ENCODE measurements at places on chromosomes 5 and 9.

DNA sequence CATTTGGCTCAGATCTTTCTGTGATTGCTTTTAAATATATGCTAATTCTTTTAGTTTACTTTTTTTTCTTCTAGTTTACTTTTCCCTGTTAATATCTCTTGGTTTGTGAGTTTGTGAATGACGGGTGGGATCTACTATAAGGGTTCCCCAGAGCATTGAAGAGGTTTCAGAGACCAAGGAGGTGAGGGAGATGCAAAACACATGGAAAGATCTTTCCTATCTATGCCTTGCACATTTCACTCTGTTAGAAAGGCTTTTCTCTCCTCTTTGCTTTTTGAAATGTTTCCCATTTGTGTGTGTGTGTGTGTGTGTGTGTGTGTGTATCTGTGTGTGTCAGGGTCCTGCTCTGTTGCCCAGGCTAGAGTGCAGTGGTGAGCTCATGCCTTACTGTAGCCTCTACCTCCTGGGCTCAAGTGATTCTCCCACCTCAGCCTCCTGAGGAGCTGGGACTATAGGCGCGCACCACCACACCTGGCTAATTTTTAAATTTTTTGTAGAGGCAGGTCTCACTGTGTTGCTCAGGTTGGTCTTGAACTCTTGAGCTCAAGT, 50.7 kb downstream of the CNTLN start:
- DNase-seq, result no peak

DNA sequence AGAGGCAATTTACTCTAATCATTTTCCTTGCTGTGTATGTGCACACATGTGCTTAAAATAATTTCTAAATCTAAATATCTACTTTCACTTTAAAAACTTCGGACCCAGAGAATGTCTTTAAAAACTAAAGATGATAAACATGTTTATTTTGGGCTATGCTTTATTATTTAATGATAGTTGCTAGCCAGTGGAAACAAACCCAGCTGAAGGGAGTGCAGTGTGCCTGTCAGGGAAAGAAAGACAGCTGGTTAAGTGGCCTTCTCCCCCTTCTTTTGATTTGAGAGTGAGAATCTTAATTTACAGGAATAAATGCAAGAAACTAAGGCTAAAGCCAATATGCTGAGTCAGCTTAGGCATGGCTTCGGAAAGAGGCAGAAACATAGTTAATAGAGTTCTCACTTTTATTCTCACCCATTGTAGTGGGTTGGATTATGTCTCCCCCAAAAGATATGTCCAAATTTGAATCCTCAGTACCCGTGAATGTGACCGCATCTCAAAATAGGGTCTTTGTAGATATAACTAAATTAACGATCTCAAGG, 111.4 kb downstream of the DCP2 start:
- no peak for DNase-seq

DNA sequence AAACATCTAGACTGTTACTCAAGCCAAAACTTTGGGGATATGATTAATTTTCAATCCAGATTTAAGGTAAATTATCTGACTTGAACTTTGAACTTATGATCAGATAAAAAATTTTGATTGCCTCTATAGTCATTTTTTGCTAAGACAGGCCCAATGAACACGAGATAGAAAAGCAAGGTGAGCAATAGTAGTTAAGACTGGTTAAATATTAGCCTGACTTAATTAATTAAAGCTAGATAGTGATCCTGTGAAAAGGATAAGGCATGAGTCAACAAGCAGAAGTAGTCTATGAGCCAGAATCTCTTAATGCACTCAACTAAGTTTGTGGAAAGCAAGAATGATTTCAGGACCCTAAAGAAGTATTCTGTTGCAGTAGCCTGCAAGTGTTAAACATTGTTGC, 66.5 kb downstream of the PDE4D start:
- DNase-seq, result no peak

- DNase-seq, result no peak
Observed at GRCh38 chr5:112333331-112333781, 85.7 kb downstream of the EPB41L4A start.

- DNase-seq, result no peak
Observed at GRCh38 chr5:51977014-51977413, 593.8 kb downstream of the ISL1 start.

DNA sequence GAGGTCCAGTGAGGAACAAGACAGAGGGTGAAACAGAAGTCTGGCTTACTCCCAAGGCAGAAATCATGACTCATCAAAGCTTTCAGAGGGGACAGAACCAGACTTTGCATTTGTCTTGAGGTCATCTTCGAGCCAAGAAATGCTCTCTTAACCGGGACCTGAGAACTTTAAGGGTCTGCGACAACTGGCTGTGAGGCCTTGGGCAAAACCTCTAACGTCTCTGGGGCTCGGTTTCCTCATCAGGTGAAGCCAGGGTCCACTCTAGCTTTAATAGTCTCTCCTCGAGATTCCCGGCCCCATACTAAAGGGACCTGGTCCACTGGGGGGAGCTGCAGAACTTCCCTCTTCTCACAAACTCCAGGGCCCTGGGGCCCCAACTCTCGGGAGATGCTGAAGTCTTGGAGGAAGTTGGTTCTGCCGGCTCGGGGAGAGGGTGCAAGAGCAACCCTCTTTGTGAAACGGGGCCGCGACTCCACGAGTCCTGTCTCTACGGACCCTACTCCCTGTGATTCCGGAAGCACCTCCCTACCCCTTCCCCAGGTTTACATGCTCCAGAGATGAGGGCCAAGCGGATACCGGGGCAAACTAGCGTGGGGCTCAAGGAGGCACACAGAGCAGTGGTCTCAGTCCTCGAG, 2.6 kb downstream of the GLIS3 start:
- DNase-seq, result peak; percentile 47

DNA sequence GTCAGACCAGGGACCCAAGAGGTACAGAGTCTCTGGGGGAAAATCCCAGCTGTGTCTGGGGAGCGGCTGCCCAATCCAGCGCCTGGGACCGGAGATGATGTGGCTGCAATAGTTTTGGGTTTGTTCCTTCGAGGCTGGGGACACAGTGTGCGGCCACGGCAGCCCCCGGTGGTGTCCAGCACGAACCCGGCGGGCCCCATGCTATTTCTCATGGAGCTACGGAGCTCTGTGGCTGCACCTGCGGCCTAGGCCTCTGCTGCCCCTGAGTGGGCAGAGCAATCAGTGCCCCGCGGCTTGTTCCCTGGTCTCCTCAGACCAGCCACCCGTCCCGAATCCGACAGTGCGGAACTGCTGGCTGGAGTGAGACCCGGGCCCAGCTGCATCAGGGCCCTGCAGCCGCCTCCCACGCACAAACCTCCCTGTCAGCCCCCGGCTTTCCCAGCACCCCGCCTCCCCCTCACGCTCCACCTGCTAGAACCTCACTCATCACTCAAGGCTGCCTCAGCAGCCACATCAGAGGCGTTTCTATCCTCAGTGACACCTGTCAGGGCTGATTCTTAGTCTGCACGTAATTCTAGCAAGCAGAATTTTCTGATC, 29.0 kb downstream of the SARDH start:
- DNase-seq, result peak; percentile 19

DNA sequence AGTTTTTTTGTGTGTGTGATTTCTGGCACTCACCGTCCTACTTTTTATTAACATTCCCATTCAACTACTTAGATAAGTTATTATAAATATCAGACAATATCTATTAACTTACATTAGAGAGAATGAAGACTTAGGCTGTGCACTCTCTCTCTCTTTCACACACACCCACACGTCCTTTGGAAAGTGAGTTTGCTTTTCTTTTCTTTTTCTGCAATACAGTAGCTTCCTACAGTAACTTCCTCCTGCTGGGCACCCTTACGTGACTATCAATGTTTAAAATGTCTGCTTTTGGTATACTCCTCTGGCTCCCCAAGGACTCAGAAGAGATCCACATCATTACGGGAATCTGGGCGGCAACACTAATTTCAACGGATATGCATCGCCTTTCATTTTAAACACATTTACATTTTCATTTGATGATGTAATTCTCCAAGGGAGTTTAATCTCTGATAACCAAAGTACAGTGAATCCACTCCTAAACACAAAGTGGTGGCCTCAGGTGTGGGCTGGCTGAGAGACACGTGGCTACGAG, 179.5 kb downstream of the MAPKAP1 start:
- no peak for DNase-seq

- no peak for DNase-seq
Observed at GRCh38 chr5:175096469-175097165, 347.4 kb downstream of the DRD1 start.

GRCh38 chr5:60811105-60811504, 33.0 kb downstream of the ELOVL7 start:
- DNase-seq, result no peak

GRCh38 chr5:15579193-15579990, 79.4 kb downstream of the FBXL7 start:
- no peak for DNase-seq

GRCh38 chr5:31614151-31615020, 24.5 kb upstream of the PDZD2 start:
- DNase-seq, result no peak

DNA sequence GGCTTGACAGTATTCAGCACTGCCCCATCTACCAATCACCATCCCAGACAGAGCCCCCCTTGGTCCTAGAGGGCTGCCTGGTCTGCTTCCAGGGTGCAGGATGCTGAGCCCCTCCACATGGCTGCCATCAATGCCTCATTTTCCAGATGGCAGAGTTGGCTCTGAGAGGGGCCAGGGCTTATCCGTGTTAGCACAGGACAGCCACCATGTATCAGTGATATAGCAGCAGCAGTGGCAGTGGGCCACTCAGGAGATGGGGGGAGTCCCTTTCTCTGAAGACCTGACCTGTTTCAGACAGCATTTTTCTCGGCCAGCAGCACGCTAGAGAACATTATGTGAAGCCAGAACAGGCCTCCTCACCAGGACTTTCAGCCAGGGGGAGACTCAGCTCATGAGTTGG, 1.6 kb upstream of the SMIM32 start:
- no peak for DNase-seq

DNA sequence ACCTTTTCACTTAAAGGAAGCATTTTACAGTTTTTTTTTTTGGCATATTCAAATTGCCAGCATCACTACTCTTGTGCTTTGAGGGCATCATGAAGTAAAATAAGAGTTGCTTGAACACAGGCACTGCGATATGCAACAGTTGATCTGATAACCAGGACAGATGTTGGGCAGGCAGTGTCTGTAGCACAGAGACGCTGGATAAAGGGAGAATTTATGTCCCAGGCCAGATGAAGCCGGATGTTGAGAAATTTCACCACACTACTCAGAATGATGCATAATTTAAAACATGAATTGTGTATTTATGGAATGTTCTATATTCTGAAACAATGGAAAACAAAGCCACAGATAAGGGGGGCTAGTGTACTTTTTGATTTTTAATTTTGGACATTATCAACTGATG, 71.4 kb downstream of the SLC12A2 start:
- no peak for DNase-seq

GRCh38 chr5:56269216-56269927, 36.2 kb upstream of the ANKRD55 start:
- peak; percentile 8 for DNase-seq
